Activated CD4-positive, alpha-beta memory T cell treated with anti-CD3 and anti-CD28 coated beads for 36 hours (primary cell): ENCODE measurements at places on chromosomes 5 and 9. TPM values are rescaled to one million over a fixed set of nuclear protein-coding genes. Genes with fewer than 3 reads are reported as not detected.

DNA sequence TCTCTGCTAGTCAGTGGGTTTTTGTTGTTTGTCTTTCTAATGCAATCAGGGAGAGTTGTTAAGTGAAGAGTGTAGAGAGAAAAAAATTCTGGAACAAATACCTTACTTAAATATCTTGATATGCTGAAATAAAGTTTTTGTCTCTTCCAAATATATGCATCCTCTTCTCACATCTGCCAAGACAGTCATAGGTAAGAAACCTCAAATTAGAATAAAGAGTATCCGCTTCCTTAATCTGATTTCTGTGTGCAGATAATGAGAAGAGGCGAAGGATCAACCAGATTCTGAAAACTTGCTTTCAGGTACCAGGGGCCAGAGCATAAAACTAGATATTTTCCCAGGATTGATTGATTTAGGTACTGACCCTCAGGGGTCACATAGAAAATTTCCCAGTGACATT, 11.3 kb upstream of the IL6ST start:
- no peak for DNase-seq

DNA sequence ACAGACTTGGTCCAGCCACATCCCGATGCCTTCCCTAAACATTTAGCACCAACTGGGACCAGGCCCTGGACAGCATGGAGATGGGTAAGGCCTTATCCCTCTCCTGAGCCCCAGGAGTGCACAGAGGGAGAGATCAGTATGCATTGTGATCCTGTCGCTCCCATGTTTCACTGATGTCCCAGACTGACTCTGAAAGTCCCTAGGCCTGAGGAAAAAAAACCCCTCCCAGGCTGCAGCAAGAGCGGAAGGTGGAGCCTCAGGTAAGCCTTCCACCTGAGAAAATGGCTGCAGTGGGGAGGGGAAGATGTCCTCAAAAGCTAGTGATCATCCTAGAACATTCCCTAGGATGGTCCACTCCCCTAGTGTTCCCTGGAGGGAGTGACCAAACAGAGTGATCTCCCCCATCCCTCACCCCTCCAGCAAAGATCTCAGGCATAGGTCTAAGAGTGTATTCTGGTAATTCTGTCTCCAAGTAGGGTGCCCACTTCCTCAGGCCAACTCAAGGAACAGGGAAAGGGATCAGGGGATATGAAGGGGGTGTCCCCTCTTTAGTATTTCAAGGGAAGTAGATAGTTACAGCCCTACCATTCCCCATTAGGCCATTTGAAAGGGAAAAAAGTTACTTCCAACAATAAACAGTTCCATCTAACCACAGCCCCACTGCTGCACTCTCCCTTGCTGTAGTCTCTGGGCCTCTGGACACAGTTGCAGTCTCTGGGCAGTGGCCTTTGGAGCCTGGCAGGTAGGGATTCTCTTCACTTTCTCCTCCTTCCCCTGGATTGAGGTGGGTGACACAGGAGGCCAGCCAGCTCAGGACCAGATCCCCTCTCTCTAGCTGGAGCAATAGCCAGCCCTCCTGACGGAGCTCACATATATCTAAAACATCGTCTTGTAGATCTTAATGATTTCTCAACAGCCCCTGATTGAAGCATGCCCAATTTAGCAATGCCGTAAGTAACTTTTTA, 6.8 kb upstream of the CXXC5 start:
- DNase-seq, result no peak

- no peak for DNase-seq
Observed at GRCh38 chr5:22926574-22926973, 73.4 kb upstream of the CDH12 start.

GRCh38 chr5:72599065-72599433, 91.8 kb upstream of the ZNF366 start:
- no peak for DNase-seq

GRCh38 chr9:96256800-96257199, 45.2 kb downstream of the HSD17B3 start:
- no peak for DNase-seq

- DNase-seq, result peak; percentile 19
Observed at GRCh38 chr5:147188200-147189108, 46.4 kb upstream of the STK32A start.

GRCh38 chr5:152838241-152838786, 433.2 kb upstream of the NMUR2 start:
- DNase-seq, result no peak

- DNase-seq, result peak; percentile 67
Observed at GRCh38 chr5:174145821-174146220, 100.3 kb downstream of the NSG2 start.

DNA sequence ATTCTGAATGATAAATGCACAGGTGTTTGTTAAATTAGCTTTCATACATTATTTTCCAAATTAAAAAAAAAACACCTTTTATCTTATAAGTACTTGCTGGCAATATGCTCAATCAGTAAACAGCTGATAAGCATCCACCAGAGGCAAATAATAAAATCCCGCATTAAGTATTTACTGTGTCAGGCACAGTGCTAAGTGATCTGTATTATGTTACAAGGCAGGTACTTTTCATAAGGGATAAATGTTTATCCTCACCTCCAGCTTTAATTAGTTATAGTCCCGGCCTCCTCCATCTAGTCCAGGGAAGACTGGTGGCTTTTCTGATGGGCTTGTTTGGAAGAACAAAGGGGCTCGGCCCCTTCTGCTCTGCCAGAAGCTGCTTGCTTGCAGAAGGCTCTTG, 40.1 kb downstream of the PFDN1 start:
- DNase-seq, result no peak

GRCh38 chr9:123414204-123414603, 58.2 kb downstream of the CRB2 start:
- DNase-seq, result no peak

- peak; percentile 83 for DNase-seq
Observed at GRCh38 chr5:139746691-139747582, 48.7 kb upstream of the PSD2 start.

DNA sequence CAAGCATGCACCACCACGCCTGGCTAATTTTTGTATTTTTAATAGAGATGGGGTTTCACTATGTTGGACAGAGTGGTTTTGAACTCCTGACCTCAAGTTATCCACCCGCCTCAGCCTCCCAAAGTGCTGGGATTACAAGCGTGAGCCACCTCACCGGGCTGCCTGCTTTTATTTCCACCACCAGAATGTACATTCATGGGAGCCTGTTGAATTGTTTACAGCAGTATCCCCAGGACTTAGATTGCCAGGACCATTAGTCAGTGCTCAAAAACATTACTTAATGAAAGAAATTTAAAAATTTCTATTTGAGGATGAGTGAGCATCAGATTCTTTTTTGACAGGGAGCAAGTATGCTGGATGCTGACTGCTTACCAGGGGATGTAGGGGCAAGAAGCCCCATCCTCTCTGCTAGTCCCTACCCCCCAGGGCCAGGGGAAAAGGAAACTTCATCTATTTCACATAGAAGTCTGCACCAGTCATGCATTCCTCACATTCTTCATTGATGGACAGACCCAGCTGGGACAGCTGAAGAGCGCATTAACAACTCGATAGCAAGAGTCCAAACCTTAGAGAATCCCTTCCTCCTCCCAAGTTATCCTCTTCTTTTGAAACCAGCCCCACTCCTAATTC, 10.3 kb upstream of the RGMB start:
- DNase-seq, result no peak

GRCh38 chr5:95823738-95824609, 1.4 kb upstream of the GLRX start:
- peak; percentile 77 for DNase-seq

DNA sequence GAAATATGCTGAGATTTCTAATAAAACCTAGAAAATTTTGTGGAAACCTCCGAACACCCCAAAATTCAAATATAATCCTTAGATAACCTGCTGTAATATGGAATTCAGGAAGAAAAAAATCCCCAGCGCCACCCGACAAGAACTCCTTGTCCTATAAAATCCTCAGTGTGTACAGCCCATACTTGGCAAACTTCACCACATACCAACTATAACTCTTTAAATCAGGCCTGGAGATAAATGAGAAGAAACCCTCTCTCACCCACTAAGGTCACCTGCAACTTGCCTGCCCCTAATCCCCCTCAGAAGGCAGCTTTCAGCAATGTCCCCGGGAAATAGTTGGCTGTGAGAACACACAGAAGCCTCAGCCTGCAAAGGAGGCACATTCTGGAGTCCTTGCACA, 90.5 kb downstream of the SH3TC2 start:
- no peak for DNase-seq

DAB2 gene
- total RNA-seq, result not detected

NIPBL gene
- 40.4 TPM for total RNA-seq

IFNA2 gene
- total RNA-seq, result not detected

SELENOP gene
- total RNA-seq, result not detected

PLPPR1 gene
- not detected for total RNA-seq

ACTBL2 gene
- total RNA-seq, result not detected

UNC5A gene
- not detected for total RNA-seq

CNTNAP3B gene
- not detected for total RNA-seq
